ENCODE measurements at places on chromosomes 7 and 10.

DNA sequence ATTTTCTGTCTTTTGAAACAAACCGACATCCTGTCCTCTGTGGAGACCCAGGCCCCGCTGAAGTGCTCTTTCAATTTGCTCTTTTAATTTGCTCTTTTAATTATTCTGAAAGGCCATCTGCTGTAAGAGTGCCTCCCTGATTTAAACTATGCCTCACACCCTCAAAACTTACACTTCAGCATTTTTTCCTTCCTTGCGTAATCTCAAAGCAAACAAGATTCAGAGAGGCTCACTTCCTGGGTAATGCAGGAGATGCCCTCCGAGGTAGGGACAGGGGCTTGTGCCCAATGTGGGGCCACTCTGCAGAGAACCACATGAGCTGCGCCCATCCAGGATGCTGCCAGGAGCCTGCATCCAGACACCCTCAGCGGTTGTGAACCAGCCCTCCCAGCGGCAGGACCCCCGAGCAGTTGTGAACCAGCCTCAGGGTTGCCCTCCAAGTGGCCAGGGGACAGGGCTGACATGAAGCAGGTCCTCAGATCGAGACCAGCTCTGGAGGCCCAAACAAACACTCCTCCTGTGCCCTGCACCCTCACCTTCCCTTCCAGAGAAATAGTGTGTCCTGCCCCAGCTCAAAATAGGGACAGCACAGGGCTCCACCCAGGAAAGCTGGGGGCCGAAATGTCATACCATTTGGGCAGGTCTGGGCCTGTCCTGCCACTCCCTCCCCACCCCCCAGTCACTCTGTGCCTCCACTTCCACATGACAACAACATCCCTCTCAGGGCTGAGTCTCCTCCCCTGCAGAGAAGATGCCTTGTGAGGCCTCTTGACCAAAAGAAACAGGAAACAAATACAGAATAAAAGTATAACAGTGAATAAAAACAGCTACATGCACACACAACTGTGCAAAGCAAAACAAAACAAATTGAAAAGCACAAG is 190.4 kb downstream of the PTPRN2 start:
- DNase-seq: no peak

GRCh38 chr7:96997512-96998032 is 7.8 kb upstream of the DLX6 start:
- DNase-seq: no peak

GRCh38 chr10:73889014-73889413 is 14.7 kb upstream of the CAMK2G start:
- no peak for DNase-seq

DNA sequence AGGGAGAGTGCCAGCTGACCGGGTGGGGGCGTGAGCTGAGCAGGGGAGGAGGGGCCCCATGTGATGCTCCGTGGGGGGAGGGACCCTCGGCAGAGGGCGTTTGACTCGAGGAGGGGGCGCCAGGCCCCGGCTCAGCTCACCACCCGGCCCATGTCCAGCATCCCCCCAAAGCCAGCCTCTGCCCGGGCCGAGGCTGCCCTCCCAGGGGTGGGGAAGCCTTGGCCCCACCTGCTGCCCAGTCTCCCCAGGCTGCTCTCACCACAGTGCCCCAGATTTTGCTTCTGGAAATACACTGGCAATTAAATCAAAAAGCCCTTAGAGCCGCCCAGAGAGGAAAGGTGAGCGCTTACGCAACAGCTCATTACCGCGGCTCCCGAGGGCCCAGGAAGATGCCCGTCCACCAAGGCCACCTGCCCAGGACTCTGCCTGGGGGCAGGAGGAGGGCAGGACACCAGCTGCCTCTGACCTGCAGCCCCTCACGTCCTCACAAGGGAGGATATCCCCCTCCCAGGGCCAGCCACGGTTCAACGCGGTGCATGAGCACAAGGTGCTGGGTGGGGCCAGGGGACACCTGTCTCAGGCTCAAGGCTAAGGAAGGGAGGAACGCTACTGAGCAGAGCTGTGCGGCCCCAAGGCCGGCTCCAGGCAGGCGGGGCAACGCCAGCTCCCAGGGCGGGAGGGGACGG is 70.0 kb upstream of the INPP5A start:
- DNase-seq: no peak

- no peak for DNase-seq
Measured at GRCh38 chr10:71483885-71484751, 87.4 kb downstream of the CDH23 start.

GRCh38 chr10:52256832-52257691 is 57.0 kb upstream of the DKK1 start:
- DNase-seq: no peak

DNA sequence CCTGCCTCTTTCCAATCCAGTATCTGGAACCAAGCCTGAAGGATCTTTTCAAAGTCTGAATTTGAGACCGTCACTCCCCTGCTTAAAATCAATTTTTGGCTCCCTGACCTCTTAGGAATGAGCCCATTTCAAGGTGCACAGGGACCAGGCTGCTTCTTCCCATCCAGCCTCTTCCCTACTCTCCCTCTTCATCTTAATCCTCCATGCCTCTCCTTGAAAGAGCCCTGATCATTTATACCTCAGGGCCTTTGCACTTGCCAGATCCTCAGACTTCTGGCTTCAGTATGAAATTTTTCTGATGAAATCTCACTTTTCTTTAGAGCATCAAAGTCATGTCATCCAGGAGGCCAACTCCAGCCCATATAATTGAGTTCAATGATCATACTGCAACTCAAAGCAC is 399.5 kb upstream of the CELF2 start:
- no peak for DNase-seq

Measured in cortex of kidney (tissue), 1 donor.